ENCODE measurements at places on chromosomes 7 and 10.

GRCh38 chr10:21031232-21031795 lies 134.2 kb upstream of the NEBL start:
- no peak for DNase-seq

DNA sequence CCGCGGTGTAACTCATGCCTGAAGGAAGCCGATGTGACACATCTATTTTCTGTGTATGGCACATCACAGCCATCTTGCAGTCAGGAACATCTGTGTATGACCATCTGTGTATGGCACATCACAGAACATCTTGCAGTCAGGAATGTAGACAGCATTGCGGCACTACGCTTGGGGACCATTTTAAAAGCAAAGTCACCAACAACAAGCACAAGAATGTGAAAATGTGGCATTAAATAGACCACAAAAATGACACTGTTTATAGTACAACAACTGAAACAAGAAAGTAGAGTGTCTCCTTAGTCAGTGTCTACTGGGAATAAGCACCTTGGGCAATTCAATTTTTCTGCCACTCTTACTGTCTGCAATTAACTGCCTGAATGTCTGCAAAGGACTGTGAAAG lies 124.4 kb downstream of the HGF start:
- DNase-seq, result no peak

- peak; percentile 3 for DNase-seq
Measured at GRCh38 chr7:135831455-135832195, 83.0 kb upstream of the FAM180A start.

GRCh38 chr7:10707519-10707918 lies 266.2 kb upstream of the PHF14 start:
- DNase-seq, result no peak

- peak; percentile 56 for DNase-seq
Measured at GRCh38 chr7:143305423-143306070, 10.4 kb upstream of the CLCN1 start.

GRCh38 chr10:114525368-114525949 lies 121.2 kb upstream of the AFAP1L2 start:
- peak; percentile 11 for DNase-seq

- no peak for DNase-seq
Measured at GRCh38 chr10:120457431-120458172, 575 bp downstream of the PLPP4 start.

GRCh38 chr7:155455776-155456737 lies 1.9 kb upstream of the EN2 start:
- DNase-seq, result no peak

- no peak for DNase-seq
Measured at GRCh38 chr10:102451105-102451969, at the start of gene C10orf95. Gene C10orf95, minus strand, starts transcription at chr10:102451543. Its CDS starts 450 bp downstream, at chr10:102451093.

DNA sequence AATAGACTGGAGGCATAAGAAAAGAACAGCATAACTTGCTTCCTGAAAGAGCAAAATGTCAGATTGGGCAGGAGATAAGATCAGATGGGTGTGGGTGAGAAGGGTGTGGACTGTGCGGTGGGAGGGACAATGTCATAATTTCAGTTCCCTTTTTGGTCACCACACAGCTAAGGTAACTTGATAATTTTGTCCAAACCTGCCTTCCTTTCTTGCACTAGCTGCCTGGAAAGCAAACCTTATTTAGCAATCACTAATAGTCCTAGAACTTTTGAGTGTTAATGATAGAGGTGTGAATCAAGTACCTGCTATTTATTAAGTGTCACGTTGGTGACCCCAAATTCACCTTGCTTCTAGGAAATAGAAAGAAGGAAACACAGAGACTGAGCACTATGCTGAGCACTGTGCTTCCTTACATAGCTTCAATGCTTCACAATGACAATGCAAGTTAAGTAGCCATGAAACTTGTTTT lies 72.4 kb upstream of the SP4 start:
- no peak for DNase-seq

- DNase-seq, result no peak
Measured at GRCh38 chr10:79431891-79432831, 13.3 kb downstream of the ZCCHC24 start.
